Activated effector memory CD4-positive, alpha-beta T cell treated with anti-CD3 and anti-CD28 coated beads, Interleukin-2, amount 50 U/mL, for 16 hours (primary cell): ENCODE measurements at places on chromosomes 16 and 17.

DNA sequence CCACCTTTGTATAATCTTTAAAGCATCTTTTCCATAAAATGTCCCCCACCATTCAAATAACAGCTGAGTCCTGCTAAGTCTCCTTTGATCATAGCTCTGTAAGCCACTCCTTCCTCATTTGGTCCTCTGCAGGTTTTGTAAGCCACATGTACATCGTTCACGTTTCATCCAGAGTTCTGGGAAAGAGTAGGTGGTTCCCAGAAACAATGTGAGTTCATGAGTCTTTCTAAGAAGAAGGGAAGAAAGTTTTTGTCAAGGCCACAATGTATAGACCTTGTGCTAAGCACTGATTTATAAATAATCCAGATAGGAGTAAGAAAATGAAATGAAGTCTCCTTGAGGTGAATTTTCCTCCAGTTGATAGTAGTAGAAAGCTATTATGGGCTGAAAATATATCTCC is 8.7 kb upstream of the ANKS4B start:
- DNase-seq, result no peak

- no peak for DNase-seq
Measured at GRCh38 chr16:799948-800833, at the start of gene GNG13. GNG13 (minus strand) TSS chr16:800734; CDS start chr16:799077, 1,657 bp downstream.

DNA sequence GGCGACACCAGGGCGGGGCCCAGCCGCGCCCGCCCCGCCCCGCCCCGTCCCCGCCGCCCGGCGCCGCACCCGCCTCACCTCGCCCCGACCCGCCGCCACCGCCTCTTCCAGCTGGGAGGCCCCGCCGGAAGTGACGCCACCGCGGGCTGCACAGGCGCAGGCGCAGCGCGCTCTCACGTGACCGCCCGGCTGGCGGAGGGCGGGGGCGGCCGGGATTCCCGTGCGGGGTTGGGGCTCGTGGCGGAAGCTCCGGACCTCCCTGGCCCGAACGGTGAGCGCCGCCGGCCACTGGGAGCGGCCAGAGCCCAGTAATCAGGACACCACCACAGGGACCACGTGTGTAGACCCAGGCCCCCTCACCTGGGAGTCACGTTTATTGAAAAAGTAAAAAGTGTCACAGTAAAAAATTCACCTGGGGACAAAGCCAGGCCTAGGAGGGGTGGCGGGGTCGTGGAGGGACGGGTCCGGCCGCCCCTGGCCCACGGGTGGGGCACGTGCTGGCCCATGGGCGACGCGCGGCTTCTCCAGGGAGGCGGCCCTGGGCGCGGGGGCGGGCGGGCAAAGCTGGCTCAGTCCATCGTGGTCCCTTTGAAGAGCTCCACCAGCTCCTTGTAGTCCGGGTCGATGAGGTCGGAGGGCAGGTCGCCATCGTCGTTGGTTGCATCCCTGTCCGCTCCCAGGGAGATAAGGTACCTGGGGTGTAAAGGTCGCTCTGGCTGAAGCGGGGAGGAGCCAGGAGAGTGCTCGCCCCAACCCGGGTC is at the start of gene MCRIP1:
Gene MCRIP1, minus strand, starts transcription at position 132 of the 761 bp plus-strand sequence. CDS start 8,785 bp downstream, outside the sequence.
- DNase-seq, result peak; percentile 98

DNA sequence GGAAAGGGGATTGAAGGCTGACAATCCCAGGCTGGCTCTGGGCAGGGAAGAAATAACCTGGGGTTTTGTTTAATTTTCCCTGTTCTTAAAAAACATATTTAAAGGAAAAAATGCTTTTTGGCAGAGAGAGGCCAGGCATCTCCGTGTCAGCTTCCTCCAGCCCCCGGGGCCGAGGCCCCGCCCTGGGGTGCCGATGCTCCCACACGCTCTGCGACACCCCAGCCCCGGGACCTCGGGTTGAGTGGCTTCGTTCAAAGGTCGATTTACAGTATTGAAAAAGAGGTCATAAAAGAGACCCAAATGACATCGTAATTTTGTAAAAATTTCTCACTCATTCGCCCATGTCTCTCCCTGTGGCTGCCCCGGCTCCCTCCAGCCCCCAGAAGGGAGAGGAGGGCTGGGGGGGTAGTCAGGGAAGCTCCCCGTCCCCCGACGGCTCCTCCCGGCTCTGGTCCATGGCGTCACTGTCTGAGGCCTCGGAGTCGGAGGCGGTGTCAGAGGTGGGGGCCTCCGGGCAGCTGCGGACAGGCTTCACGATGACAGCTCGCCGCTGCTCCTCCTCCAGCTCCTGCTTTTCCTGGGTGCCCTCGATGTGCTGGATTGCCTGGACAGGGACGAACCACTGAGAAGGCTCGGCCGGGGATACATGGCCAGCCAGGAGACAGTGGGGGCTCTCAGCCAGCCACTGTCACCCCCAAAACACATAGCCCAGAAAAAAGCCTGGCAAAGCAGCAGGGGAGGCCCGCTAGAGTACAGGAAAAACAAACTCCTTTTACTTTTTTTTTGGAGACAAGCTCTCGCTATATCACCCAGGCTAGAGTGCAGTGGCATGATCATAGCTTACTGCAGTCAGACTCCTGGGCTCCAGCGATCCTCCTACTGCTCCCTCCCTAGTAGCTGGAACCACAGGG is 14.9 kb downstream of the TFAP4 start:
- no peak for DNase-seq

DNA sequence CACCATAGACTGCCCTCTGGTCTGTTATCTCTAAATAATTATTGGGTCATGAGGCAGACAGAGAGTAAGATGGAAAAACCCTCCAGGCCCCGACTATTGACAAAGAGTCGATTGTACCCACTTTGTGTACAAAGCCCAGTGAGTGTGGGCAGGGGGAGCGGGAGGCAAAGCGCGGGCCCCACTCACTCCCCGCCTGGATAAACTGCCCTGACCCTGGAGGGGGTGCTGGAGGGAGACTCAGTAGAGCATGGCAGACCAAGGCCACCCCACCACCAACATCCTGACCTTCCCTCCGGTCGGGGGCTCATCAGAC is 11.2 kb upstream of the CPSF4L start:
- DNase-seq, result no peak
